ENCODE measurements at places on chromosomes 6 and 20. TPM values are rescaled to one million over a fixed set of nuclear protein-coding genes. Genes with fewer than 3 reads are reported as not detected.

DNA sequence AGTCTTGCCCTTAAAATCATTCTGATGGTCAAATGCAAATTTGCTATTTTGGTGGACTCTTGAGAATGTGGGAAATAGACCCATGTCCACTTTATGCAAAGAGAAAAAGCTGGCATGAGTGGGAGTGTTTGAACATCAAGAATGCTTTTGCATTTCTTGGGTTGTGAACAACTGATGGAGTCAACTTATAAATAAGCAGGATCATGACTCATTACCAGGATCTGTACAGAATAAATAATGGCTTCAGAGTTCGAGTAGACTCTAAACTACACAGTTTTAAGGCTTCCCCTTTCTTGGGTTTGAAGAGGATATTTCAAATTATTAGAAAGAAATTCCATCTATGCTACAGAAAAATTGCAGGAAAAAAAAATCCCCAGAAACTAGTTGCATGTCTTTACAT, 195.5 kb downstream of the EYA4 start:
- no peak for DNase-seq

- no peak for DNase-seq
Observed at GRCh38 chr20:8963330-8963729, 105.6 kb upstream of the PLCB4 start.

GRCh38 chr6:77536701-77537100, 73.4 kb upstream of the HTR1B start:
- DNase-seq: no peak

GRCh38 chr20:62331347-62331746, 28.6 kb downstream of the ADRM1 start:
- no peak for DNase-seq

KIF13A gene
- not detected for total RNA-seq

- no peak for DNase-seq
Observed at GRCh38 chr20:49701241-49701790, 12.4 kb downstream of the B4GALT5 start.

DNA sequence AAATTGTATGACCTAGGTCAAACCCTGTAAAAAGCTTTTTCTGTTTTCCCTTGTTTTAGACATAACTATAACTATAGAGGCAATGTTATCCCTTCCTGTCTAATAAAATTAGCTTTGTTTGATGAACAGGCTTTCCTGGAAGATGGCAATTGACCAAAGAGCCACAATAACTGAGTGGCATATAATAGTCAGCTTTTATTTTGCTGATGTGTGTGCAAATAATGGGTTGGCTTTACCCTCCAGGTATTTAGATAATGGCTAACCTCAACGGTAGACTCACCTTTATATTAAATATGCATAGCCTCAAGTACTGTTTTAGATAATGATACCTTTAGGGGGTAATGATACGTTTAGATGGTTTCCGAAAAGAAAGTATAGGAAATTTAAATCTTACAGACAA, 15.0 kb downstream of the TBXT start:
- no peak for DNase-seq

DNA sequence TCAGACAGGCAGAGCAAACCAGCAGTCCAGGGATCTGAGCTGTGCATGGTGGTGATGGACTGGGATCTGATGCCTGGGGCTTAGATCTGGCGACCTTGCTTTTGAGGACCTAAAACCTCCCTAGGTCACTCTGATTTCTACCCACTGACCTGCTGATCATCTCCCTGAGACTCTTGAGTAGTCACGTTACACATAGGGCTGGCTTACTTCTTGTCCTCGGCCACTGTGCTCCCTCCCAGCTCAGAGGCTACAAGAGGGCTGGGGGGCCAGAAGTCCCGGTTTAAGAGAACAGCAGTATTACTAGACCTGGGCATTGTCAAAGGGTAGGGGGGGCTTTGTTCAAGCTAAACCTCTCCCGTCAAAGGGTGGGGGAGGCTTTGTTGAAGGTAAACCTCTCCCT, 5.5 kb downstream of the DYNLT1 start:
- DNase-seq: no peak

- no peak for DNase-seq
Observed at GRCh38 chr6:100404051-100404450, 60.7 kb downstream of the SIM1 start.

- no peak for DNase-seq
Observed at GRCh38 chr20:7930343-7930742, 9.9 kb downstream of the HAO1 start.

ANGPT4 gene
- not detected for total RNA-seq

CST1 gene
- total RNA-seq: not detected

DNA sequence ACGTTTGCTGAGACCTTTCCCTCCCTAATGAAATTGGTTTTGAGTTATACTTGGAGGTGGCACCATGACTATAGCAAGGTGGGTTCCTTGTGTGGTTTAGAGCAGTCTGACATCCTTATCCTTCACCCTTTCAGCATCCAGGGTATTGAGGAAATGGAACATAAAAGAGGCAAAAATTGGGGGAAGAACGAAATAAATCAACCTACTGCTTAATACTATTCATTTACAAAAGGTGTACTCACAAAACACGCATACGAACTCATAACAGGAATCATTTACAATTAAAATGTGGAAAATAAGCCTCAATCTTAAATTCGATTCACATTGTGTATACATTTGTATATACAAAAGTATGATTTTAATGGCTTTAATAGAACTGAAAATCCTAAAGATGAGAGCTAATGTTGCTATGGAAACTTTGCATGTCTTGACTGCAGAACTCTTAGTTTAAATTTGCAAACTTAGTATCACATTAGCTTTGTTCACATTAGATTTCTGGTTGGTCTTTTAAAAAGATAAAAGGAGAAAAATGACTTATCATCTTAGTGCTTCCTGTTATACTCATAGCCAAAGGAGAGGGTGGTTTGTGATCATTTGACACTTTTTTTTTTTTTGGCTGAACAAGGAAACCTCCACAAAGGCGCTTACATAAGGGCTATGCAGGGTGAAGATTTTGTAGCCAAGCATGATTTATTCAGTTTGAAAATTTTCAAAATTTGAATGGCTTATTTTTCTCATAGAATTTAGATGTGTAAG, 76.1 kb upstream of the ATXN1 start:
- DNase-seq: no peak

BRD2 gene
- 316 TPM for total RNA-seq

DNA sequence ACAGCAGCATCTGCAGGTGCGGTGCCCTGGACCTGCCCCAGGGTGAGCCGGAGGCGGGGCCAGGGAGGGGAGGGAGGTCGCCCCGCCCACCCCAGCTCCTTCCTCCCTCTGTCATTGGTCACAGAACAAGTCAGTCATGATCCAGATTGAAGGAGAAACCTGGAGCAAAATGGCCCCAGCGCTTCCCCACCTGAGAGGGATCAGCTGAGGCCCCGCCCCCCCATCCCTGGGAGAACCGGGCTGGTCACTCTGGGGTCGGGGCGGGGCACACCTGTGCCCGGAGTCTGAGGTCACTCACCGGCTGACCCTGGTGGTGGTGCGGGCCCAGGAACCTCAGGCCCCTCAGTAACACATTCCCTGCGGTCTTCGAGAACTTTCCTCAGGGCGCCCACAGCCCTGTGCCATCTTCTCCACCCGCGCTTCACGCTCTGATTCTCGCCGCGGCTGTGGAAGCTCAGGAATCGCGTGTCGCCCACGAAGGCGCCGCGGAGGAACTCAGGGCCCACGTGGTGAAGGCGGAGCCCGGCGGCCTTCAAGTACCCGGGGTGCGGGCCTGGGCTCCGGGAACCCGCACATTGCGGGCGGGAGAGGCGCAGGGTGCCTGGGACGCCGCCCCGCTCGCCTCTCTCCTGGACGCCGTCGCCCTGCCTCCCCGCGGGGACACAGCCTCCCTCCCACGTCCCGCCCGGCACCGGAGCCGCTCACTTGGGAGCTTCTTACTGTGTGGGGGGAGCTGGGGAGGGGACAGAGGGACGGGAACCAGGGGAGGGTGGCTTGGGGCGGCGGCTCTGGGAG, 36.4 kb upstream of the HLA-C start:
- DNase-seq: peak; percentile 20

DNA sequence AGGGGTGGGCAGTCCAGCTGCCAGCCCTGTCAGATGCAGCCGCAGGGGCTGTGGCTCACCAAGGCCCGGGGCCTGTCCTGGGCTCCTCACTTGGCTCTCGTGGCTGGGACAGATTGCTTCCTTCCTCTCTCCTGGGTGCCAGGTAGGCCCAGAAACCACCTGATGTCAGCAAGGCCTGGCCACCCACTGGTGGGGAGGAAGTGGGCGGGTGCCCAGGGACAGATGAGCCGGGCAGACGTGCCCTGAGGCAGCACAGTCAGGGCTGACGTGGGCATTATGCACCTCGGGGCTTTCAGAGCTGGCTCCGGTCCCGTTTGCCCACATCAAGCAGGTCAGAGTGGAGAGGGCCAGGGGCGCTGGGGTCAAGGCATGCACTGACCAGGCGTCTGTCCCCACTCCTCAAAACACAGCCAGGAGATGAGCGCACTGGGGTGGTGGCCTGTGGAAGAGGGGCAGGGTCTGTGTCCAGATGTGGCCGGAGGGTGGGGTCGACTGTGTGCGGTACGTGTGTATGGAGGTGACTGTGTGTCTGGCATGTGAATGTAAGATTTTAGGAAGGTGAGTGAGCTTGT, 133.2 kb upstream of the PTPN1 start:
- no peak for DNase-seq

- DNase-seq: no peak
Observed at GRCh38 chr6:74598462-74599393, 607.1 kb downstream of the COL12A1 start.

- no peak for DNase-seq
Observed at GRCh38 chr6:122422614-122423267, 23.3 kb downstream of the HSF2 start.

CD93 gene
- total RNA-seq: 1.2 TPM

- DNase-seq: no peak
Observed at GRCh38 chr6:166495487-166496314, 90.8 kb downstream of the RAMACL start.

MAK gene
- total RNA-seq: 0.73 TPM

DNA sequence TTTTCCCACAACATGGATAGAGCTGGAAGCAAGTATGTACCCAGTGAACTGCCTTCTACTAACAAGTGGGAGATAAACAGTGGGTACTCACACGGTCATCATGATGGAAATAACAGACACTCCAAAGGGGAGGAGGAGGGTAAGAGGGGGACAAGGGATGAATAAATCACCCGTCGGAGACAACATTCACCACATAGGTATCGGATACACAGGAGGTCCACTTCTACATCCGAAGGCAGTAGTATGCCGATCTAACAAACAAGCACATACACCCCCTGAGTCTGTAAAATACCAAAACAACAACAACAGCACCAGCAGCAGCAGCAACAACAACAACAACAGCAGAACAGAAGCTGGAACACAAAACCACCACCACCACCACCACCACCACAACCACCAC, 1943.2 kb upstream of the DEFB115 start:
- no peak for DNase-seq

DNA sequence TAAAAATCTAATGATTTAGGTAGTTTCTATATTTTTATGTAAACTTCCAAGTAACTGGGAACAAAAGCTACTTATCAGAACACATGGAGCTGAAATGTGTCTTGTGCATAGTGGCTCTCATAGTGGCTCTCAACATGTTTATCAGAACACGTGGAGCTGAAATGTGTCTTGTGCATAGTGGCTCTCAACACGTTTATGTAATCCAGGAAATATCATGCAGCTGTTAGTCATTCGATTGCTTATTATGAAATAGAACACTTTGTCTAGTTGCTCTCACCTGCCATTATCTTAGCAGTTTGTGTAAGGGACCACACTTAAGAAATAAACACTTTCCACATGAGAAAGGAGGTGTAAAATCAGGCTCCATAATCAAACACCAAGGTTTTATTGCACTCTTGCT, 119.2 kb upstream of the ASCC3 start:
- no peak for DNase-seq

SLC32A1 gene
- total RNA-seq: not detected

DNA sequence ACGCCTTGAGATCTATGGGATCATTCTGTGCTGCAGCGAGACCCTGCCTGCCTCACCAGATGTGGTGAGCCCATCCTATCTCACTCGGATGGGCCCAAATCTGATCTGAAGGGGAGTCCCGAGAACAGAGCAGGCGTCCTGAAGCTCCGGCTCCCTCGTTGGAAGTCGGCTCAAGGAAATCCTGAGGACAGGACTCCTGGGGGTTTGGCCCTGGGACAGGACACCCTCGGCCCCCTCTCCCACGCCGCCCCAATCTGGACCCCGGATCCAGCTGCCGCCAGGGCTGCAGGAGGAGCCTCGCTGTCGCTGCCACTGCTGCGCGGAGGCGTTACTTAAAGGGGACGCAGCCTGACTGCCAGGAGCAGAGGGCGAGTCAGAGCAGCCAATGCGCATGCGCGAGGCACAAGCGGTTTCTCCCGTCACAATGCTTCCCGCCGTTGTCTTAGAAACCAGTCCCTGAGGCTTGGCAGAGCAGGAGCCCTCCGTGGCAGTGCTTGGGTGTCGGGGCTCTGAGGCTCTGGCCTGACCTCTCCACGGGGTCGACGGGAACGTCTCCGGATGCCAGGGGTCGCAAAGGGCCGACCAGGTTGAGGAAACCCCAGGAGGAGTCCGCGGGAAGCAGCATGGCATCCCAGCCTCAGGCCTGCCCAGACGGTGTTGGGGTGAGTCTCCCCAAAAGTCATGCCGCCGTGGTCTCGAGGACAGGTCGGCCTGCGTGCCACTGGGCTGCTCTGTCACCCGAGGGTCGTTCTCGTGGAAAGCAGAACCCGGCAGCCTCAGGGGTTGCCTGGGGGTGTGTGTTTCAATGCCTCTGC, 1567.8 kb upstream of the DEFB115 start:
- no peak for DNase-seq

EYA2 gene
- not detected for total RNA-seq

- DNase-seq: no peak
Observed at GRCh38 chr6:63571361-63572043, 778 bp upstream of the LOC128125822 start.

GRCh38 chr20:55173601-55174000, 698.2 kb downstream of the DOK5 start:
- DNase-seq: no peak

GRCh38 chr6:11356404-11357155, 124.1 kb upstream of the NEDD9 start:
- no peak for DNase-seq

DNA sequence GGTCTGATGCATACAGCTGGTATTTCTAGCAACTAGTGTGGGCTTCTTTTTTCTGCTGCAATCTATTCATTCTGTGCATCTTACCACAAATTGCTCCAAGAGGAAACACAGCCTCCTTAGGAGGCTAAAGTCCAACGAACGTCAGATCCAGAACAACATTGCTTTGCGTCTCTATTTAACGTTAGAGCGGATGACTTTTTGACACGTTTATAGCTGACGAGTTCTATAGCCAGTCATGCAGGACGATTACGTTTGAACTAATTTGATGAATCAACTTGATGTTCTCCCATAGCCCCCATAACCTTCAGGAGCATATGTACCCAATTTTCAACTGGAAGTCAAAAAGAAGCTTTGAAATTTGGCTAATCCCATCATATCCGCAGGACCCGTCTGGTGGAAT, 59.9 kb downstream of the TSHZ2 start:
- no peak for DNase-seq

CRISP1 gene
- total RNA-seq: not detected

RNF144B gene
- total RNA-seq: 0.86 TPM
